ENCODE measurements at places on chromosomes 12 and 14.
A peak's percentile ranks its signal among the peaks of the same experiment; 100 is the strongest.

DNA sequence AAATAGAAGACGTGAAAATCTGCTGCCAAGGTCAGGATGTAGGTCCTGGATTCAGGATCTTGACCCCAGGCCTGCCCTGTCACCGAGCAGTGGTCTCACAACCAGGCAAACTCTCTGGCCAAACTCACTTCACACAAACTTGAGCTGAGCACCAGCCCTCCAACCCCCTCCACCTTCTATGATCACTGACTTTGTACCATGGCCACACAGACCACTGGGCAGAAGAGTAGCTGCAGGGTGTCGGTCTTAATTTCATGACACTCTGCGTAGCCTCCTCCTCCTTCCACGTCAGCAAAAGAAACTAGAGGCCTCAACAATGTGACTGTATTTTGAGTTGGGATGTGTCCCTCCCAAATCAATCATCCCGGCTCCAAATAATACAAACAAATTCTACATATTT is 7.2 kb upstream of the TBX3 start:
- DNase-seq: no peak

DNA sequence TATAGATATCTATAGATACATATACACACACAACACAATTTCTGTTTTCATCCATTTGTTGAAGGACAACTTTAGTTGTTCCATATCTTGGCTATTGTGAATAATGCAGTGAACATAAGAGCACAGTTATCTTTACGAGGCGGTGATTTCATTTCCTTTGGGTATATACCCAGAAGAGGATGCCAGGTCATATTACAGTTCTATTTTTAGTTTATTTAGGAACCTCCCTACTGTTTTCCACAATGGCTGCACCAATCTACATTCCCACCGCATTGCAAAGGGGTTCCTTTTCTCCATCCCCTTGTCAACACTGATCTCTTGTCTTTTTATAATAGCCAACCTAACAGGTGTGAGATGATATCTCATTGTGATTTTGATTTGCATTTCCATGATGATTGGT is 143.4 kb upstream of the ARHGAP5 start:
- DNase-seq: peak; percentile 69

GRCh38 chr12:132305991-132306884 is 23.2 kb downstream of the GALNT9 start:
- DNase-seq: peak; percentile 54

GRCh38 chr12:94768398-94769046 is 118.2 kb upstream of the TMCC3 start:
- no peak for DNase-seq

GRCh38 chr14:89504091-89504490 is 87.1 kb upstream of the FOXN3 start:
- peak; percentile 25 for DNase-seq

All from Daoy (cell line).